ENCODE measurements at places on chromosomes 7 and 10. TPM values are rescaled to one million over a fixed set of nuclear protein-coding genes. Genes with fewer than 3 reads are reported as not detected.
A peak's percentile ranks its signal among the peaks of the same experiment; 100 is the strongest.

Gene PILRA
- total RNA-seq = 0.76 TPM

Gene HTR7
- total RNA-seq = not detected

DNA sequence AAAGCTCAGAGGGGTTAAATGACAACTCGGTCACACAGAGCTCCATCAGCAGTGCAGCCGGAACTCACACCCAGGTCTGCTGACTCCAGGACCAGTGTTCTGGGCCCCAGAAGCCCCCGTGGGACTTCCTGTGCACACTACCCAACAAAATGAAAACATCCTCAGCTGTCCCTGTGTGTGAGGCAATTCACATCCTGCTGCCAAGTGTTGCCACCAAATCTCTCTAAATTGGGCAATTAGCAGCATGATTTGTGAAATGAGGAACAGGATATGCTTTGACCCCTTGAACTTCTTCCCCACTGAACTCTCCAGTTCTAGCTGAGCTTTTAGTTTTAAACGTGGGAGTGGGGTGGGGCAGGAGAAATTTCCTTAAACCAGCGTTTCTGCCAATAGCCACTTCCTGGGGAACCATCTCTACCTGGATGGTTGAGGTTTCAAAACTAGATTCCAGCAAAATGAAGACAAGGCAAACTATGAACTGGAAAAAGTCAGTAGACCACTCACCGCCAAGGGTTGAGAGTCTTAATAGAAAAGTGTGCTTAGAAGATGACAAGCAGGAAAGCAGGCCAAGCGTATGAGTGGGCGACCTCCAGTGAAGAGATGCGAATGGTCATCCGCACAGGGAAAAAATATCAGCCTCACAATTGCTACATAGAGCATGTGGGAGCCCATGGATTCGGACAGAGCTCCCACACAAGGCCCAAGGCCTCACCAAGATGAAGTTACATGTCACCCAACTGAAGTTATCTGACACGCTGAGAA lies 51.9 kb upstream of the CHST15 start:
- no peaks in the 10 kb centered on the region for H3K36me3 ChIP-seq
- no peak for DNase-seq
- H3K4me3 ChIP-seq = no peak overlapping the region

- no peaks in the 10 kb centered on the region for H3K4me1 ChIP-seq
- no peak for DNase-seq
- no peak overlapping the region for H3K4me3 ChIP-seq
- H3K36me3 ChIP-seq = no peaks in the 10 kb centered on the region
- H3K27me3 ChIP-seq = no peaks in the 10 kb centered on the region
These were observed 54.5 kb upstream of the CD36 start for GRCh38 chr7:80583901-80584300.

- no peak for DNase-seq
- H3K36me3 ChIP-seq = no peaks in the 10 kb centered on the region
- peaks cover 1% of the 10 kb centered on the region for H3K27me3 ChIP-seq
- peaks cover 9% of the 10 kb centered on the region for H3K4me1 ChIP-seq
These were observed 166.0 kb upstream of the MDFIC start for GRCh38 chr7:114755856-114756255.

DNA sequence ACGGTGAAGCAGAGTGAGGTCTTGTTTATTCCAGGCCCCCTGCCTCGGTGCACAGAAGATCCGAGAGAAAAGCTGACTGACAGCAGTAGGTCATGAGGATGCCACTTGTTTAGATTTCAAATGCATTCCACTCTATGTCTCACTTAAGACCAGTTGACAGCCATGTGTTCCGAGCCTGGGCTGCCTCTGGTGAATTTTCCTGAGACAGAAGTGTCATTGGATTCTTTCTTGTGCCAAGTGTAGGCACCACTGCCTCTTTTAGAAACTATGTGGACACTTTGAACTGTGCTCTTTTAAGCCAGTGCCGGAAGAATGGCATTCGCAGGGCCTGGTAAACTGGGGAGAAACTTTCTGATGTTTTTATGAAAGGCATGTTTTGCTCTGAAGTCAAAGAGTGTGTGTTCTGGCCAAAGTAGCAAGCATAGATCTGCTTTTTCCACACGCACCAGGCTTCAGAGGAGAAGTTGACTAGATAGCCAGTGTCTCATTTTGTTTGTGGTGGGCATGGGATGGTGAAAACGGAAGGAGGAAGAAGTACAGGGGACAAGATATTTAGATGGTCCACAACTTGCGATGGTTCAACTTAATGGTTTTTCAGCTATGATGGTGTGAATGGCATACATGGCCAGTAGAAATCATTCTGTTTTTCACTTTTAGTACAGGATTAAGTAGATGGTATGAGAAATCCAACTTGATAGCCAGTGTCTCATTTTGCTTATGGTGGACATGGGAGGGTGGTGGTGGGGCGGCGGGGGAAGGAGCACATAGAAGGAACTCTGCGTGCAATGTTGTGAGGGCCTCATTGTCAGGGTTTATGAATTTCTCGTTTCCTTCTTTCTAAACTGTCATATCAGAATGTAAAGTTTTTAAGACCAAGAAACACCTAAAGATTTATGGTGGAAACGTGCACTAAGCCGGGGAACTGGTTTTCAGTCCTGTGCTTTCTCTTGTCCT lies 41.5 kb downstream of the CYP17A1 start:
- H3K27me3 ChIP-seq = no peaks in the 10 kb centered on the region
- H3K27ac ChIP-seq = peak overlapping the region; percentile 18
- peaks cover 12% of the 10 kb centered on the region for H3K36me3 ChIP-seq
- no peak overlapping the region for H3K4me3 ChIP-seq
- no peak for DNase-seq
- H3K4me1 ChIP-seq = peaks cover 28% of the 10 kb centered on the region
